Substantia nigra (tissue), 51 donors: ENCODE measurements at places on chromosomes 7 and 10.

DNA sequence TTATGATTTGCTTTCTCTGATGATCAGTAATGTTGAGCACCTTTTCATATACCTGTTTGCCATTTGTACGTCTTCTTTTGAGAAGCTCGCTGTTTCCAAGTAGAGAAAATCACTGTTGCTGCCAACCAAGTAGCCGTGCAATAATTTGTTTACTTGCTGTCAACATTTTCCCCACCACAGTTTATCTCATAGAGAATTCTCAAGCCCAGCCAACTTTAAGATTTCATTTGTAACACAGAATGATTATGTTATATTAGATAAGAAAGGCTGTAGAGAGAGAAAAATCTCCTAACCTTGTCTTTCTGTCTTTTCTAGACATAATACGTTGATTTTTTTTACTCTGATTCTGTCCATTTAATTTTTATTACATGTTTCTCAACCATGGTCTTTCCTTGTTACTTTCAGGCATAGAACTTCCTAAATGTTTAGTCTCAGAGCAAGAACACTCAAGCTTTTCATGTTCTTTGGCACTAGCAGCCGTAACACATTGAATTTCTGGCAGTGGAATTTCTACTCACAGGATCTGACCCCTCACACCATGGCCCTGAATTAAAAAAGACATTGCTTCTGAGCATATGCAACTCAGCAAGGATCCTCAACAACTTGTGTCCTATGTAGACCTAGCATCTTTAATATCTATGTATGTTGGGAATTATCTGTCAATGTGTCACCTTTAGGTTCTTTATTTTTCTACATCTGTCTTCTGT is 23.1 kb downstream of the RPA3 start:
- no peak for DNase-seq

DNA sequence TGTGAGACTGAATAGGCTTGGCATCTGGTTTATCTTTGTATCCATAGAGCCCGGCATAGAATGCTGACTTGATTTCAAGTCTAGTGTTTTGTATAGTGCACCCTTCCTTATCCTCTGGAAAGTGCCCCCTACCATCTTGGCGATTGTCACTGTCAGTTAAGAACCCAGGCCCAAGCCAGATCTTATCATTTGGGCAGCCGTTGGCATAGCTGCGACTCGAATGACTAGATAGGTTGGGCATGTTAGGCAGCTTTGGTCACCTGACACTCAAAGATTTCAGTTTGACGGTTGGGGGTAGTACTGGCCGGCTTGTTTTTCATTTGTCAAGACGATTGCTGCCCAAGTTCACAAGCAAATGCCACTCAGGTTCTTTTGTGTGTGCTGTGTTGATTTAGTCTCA is 6.6 kb downstream of the NIPSNAP2 start:
- DNase-seq, result no peak

GRCh38 chr10:11074536-11075267 is 57.0 kb downstream of the CELF2 start:
- no peak for DNase-seq

- DNase-seq, result no peak
These were observed 10.1 kb downstream of the UNCX start for GRCh38 chr7:1242606-1243289.

DNA sequence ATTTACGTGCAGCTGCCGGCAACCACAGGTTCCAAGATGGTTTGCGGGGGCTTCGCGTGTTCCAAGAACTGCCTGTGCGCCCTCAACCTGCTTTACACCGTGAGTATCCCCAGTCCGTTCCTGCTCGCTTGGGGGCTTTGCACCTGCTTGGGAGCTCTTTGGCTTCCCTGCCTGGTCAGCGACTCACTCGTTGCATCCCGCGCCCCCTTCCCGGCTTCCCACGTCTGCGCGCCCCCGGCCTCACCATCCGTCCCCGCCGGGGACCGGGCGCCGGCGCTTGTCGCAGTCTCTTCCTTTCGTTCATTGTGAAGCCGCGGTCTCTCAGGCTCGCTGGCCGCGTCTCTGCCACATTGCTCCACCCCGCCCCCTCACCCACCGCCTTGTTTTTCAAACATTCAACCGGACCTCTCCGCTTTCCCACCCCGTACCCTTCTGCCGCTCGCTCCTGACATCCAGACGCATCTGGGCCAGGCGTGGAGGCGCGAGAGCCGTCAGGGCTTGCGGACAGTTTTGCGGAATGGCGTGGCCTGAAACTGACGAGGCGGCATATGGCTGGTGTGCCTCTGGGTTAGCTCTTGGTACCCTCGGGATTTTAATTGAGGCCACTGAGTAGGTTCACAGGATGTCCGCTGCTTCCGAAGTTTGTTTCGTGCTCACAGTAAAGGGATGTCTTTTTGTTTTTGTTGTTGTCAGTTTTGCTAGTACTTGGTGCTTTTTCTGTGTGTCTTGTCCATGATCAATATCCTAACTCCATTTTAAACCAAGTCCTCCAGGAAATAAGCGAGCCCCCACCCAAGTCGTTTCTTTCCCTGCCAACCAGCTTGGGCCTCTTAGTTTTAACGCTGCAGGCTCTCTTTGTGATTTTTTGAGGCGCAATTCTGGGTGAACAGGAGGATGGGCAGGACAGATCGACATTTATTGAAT is 639 bp downstream of the TSPAN13 start:
- no peak for DNase-seq

- DNase-seq, result no peak
These were observed 15.9 kb downstream of the TDRD1 start for GRCh38 chr10:114195079-114195478.

DNA sequence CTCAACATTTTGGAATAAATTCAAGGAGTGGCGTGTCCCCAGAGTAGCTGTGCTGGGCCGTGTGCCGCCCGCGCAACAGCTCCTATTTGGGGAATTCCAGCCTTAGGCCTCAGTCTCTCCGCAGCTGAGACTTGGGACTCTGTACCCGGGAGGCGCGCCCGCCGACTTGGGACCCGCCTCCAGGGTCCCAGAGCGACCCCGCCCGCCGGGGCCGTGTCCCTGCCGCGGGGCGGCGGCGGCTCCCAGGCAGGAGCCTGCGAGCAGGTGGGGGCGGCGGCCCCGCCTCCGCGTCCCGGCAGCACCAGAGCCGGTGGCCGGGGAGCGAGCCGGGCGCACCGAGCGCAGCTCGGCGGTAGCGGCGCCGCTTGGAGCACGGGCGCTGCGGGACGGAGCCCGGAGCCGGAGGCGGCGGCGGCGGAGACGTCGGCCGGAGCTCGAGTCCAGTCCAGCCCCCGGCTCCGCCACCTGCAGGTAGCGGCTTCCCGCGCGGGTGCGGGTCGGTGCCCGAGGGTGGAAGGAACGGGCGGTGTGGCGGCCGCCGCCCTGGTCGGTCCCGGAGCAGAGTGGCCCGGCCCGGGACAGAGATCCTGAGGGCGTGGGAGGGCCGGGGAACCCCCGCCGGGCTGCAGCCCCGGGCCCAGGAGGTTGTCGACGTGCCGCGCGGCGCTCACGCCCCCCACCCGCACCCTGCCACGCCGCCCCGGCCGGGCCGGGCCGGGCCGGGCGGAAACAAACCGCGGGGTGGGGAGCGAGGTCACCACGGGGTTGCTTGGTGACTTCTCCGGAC is at the start of gene WIPF3:
WIPF3 (plus strand) TSS at position 301 of the 787 bp plus-strand sequence. CDS start 28,217 bp downstream, outside the sequence.
- DNase-seq, result peak; percentile 8

DNA sequence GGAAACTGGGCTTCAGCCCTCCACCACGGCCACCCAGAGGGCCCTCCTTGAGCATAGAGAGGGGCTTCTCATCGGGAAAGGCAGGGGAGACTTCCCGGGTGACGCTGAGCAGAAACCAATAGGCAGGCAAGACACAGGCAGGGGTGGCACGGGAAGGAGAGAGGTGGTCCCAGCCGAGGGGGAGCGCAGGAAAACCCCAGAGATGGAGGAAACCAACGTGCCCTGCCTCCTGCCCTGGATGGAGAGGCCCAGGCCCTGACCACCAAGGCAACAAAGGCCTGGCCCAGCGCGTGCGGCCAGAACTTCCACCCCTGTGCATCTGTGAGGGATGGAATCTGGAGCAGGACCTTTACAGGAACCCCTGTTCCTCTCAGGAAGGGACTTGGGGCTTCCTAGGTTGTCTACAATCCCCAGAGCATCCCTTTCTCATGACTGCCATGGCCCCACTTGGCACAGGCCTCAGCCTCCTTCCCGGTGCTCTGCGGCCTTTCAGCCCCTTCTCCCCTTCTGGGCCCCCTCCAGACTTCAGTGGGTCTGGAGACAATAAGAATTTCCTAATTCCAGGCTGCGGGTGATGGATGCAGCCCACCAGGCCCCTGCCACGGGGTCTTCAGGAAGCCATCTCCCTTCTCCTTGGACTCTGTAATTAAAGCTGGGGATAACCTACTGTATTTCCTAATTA is 137.0 kb upstream of the RET start:
- DNase-seq, result no peak

DNA sequence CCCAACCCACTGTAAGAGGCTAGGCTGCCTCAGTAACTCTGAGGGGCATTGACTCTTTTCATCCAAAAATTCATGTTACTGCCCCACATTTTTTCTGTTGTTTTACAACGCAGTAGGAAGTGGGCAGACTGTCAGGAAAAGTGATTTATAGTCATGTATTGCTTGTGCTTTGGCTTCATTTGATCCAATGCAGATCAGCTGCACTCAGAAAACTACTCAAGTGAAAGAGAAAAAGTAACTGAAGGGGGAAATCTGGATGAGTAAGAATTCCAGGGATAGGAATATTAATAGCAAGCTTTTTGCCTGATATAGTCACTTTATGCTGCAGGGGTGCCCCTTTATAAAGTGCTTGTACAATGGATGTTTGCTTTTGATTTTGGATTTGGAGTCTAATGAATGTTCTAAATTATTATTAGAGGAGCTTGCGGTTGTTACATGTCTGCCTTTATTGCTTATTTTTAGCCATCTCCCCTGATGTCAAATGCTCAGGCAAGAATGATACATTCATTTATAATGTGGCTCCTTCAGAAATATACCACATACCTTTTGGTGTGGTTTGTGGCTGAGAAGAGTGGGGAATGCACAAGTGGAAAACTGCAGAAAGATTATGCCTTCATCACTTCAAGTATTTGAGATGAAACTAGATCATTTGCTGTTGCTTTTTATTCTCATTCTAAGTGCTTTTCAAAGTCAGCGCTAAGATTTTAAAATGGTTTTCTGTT is 86.1 kb downstream of the EGFR start:
- no peak for DNase-seq

- DNase-seq, result no peak
These were observed 40.2 kb downstream of the TCF7L2 start for GRCh38 chr10:112990271-112990670.

DNA sequence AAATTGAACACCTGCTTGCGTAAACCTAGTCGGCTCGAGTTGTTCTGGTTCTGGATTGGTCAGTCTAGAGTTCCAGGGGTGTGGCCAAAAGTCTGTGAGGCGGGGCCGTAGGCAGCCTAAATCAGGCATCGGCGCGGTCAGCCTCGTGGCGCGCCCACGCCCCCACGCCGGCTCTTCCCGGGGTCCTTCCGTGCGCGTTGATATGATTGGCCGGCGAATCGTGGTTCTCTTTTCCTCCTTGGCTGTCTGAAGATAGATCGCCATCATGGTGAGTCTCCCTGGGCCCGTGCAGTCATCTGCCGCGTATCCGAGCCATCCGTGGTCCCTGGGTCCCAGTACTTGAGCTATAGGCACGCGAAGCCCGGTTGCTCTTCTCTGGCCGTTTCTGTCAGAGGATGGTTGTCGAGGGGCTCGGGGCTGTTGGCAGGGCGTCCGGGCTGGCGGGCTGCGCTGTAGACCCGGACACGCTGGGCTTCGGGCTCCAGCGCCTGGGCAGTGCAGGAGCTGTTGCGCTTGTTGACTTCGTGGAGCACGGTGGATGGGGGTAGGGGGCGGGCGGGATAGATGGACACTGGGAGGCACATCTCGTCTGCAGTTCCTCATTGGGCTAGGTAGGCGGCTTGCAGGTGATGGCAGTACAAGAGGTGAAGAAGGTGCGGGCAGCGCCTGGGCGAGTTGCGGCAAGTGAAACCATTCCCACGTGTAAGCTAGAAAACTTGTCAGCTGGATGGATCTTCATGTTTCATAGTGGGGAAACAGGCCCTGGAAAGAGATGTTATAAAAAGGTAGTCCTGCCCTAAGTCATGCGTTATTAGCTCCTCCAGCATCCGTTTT is at the start of gene RPS24:
RPS24 (plus strand) TSS at position 227 of the 834 bp plus-strand sequence; CDS start at position 266, 39 bp downstream.
- DNase-seq, result peak; percentile 93

- no peak for DNase-seq
These were observed 286.4 kb upstream of the HGF start for GRCh38 chr7:82056282-82056681.

GRCh38 chr10:6178581-6178980 is 24.2 kb upstream of the PFKFB3 start:
- DNase-seq, result no peak

- DNase-seq, result no peak
These were observed 15.8 kb downstream of the ANKRD22 start for GRCh38 chr10:88835910-88836221.

DNA sequence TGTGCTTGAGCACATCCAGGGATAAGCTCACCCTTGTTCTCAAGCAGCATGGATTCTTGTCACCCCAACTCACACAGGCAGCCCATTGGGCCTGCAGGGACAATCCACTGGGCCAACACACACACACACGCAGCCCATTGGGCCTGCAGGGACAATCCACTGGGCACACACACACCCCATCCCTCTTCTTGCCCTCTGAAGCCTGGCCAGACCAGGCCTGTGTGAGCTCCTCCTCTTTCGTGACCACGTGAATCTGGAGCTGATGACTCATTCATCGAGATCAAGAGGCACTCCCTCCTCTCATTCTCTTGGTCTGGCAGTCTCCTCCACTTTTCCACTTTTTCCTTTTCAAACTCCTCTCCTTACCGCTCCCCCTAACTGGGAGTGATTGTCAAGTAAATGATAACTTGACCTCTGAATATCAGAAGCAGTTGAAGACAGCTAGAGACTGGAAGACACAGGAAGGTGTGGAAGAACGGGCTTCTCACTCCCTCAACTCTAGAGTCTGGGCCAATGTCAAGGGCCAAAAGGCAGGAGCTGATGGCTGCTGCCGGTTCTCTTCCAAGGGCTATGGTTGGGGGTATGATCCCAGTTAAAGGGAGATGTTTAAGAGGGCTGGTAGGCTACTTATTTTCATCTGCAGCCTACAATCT is 89.7 kb downstream of the HIPK2 start:
- no peak for DNase-seq

- DNase-seq, result no peak
These were observed 49.1 kb downstream of the SYPL1 start for GRCh38 chr7:106063024-106063423.

- DNase-seq, result no peak
These were observed 2.6 kb downstream of the TLX1 start for GRCh38 chr10:101133489-101134298.

- no peak for DNase-seq
These were observed 749.2 kb upstream of the PCDH15 start for GRCh38 chr10:55550236-55550635.

- no peak for DNase-seq
These were observed 638.2 kb upstream of the IGFBP3 start for GRCh38 chr7:46559194-46559832.
